ENCODE measurements at places on chromosomes 12 and 14.

DNA sequence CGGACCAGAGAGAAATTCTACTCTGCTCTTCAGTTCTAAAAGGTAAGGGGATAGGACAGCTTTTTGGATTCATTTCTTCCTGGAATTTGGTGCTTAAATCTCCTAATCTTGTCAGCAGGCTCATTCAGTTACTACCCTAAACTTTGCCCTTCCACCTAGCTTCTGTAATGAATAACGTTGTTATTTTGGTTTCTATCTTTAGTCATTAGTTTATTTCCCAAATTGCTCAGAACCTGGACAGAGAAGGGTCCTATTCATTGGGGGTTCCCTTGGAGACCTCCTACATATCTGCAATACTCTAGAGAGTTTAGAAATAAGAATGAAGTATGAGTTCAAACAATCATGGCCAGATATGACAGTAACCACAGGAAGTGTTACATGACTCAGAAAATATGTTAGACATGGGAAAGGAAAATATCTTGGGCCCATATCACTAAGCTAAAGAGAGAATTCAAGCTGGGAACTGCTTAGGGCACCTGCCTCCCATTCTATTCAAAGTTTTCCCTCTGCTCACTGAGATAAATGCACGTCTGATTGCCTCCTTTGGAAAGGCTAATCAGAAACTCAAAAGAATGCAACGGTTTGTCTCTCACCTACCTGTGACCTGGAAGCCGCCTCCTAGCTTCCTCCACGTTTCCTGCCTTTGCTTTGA is 87.9 kb downstream of the GAS2L3 start:
- DNase-seq, result no peak

DNA sequence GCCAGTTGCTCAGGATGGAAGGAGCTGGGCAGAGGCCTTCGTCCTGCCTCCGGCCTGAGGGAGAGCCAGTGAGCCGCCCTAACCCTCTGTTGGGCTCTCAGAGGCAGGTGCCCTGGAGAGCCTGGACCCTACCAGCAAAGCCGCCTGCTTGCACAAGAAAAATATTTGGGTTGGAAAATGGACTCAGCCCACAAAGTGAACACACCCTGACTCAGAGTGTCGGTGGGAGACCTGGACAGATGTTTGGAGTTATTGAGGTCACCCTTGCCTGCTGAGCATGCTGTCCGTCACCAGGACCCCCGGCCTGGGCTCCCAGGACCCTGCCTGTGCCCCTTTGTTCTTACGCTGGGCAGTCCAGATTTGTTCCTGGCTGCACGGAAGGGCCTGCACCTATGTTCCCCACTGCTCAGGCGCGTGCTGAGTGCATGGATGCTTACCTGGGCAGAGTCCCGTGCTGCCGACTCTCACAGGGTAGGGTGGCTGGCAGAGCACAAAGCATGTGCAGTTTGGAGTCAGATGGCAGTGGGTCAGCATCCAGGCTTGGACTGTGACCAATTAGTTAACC is 22.4 kb downstream of the FAM181A start:
- no peak for DNase-seq

GRCh38 chr14:105247715-105248367 is 492 bp upstream of the BTBD6 start:
- no peak for DNase-seq

- no peak for DNase-seq
Observed at GRCh38 chr14:74349757-74350156, 1.5 kb downstream of the VRTN start.

DNA sequence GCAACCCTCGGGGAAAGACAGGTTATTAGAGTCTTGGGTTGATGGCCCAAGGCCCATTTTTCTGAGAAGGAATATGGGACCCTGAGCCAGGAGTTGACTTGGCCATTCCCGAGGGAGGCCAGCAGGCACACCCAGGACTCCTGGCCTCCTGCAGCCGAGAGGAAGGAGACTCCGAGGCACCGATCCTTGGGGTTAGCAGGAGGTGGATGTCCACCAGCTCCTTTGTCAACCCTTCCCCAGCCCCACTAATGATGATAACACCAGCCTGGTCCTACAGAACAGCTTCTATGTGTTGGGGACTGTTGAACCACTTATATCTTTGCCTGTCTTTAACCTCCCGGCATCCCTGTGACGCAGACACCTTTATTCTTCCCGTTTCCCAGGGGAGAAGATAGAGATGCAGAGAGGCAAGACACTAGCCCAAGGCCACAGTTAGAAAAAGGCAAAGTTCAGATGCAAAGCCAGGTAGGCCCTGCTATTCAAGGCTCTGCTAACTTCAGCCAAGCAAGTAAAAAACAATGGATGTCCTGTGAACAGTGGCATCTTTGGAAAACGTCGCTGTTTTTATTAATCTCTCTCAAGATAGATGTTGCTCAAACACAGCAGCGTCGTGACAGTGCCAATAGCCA is 767.3 kb upstream of the TBX3 start:
- DNase-seq, result no peak

GRCh38 chr12:120224304-120225199 is 23.6 kb upstream of the RPLP0 start:
- DNase-seq, result no peak

DNA sequence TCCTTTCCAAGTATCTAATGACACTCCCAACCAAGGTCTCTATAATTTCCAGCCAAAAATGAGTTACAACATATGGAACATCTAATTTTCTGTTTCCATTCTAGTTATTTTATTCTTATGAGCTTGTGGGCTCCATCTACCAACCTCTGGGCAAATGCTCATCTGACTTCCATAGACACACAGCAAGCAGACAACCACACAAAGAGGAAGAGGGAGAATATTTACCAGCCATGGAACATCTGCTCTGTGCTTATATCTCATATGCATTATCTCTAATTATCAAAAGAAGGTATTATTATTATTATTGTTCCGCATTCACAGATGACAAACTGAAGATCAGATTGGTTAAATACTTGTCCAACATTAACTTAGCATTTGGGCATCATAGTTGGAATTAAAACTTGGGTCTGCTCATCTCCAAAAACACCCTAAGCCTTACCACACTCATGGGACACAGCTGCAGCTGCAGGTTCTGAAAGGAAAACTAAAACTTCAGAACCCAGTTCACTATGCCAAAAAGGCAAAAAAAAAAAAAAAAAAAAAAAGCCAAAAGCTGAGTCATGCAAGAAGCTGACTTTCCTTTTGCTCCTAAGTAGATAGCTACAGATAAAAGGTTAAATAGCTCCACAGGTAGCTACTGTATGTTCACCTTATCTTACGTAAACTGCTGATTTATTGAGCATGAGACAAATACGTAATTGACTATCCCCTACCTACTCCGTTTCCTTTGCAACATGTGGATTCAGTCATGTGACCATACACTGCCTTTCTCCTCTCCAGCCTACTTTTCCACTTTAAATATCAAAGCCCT is 23.6 kb upstream of the TCL1B start:
- DNase-seq, result no peak

DNA sequence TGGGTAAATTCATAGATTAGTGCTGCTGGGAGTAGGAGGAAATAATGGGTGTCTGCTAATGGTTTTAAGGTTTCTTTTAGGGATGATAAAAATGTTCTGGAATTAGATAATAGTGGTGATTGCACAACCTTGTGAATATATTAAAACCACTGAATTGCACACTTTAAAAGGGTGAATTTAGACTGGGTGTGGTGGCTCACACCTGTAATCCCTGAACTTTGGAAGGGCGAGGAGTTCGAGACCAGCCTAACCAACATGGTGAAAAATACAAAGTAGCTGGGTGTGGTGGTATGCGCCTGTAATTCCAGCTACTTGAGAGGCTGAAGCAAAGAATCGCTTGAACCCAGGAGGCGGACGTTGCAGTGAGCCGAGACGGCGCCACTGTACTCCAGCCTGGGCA is 1.3 kb downstream of the RAD52 start:
- no peak for DNase-seq

- no peak for DNase-seq
Observed at GRCh38 chr12:6469092-6469491, 1.4 kb downstream of the VAMP1 start.

DNA sequence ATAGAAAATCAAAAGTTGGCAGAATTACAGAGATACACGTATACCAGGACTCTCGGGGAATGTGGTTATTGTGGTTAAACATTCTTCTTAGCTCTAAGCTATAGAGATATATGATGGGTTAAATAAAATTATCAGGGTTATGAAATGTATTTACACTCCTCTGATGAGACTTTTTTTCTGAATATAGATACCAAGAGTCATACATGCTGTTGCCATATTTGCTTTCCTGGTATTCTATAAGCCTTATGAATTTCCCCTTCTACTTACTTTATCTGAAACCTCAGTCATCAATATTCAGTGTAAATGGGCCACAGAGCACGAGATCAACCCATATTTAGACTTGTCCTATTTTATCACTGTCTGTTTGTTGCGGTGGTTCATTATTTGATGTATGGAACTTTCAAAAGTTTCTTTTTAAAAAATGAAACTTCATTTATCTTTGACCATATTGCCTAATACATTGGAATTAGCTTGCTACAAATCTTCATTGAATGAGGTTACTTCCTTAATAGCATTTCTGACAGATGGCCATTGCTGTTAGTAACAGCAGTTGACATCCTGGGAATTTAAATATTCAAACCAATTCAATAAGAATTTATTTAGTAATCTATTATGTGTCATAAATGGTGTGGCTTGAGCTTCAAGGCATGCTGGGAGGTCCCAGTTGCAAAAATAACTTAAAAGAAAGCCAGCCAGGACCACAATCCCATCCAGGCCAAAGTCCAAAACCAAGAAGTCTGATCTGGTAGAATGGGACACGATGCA is 393.5 kb downstream of the PCNX1 start:
- no peak for DNase-seq

GRCh38 chr12:11581179-11581755 is 68.2 kb upstream of the ETV6 start:
- peak; percentile 50 for DNase-seq

GRCh38 chr12:14169281-14169680 is 187.9 kb upstream of the GRIN2B start:
- no peak for DNase-seq

DNA sequence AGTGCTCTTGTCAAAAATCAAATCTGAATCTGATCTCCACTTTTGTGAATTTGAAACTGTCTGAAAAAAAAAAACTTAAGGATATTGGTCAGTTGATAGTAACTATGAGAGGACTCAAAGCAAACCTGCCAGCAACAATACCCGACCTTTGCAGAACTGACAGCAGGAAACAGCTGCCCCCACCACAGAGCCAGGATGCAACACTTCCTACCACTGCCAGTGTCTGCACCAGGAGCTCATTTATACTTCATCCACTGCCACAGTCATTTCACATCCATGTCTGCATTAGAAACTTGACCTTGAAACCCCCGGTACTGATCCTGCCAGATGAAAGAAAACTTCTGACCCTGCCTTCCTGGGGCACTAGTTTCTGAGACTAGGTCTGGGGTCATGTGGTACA is 27.4 kb upstream of the RXYLT1 start:
- DNase-seq, result no peak

GRCh38 chr12:124188561-124189405 is 106.1 kb upstream of the RFLNA start:
- DNase-seq, result no peak

DNA sequence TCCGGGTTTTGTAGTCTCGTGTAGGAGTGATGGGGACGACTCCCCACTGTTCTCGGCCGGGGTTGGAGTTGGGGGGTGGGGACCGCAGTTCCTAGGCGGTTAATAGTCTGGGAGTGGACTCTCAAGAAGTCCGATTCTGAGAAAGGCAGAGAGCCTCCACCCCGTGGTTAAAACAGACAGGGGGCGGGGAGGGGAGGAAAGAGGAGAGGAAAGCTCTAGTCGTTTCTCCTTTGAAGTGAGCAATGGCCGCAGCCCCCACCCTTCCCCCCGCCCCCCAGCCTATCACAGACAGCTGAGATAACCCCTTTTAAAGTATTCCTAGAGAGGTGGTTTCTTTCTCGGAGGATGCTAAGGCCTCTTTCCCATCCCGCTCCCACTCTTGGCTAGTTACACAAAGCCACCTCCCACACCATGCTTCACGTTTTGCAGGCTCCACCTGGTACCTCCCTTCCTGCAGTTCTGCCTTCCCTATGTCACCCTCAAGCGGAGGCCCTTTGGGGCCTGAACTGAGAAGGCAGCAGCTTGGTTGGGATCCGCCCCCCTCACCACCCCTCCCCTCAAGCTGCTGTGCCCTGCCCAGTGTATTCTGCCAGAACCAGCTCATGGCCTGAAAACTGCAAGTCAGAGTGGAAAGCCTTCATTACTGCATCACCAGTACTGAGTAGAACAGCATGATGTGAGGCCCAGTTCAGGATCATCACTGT is 853 bp downstream of the USP5 start:
- DNase-seq, result no peak

DNA sequence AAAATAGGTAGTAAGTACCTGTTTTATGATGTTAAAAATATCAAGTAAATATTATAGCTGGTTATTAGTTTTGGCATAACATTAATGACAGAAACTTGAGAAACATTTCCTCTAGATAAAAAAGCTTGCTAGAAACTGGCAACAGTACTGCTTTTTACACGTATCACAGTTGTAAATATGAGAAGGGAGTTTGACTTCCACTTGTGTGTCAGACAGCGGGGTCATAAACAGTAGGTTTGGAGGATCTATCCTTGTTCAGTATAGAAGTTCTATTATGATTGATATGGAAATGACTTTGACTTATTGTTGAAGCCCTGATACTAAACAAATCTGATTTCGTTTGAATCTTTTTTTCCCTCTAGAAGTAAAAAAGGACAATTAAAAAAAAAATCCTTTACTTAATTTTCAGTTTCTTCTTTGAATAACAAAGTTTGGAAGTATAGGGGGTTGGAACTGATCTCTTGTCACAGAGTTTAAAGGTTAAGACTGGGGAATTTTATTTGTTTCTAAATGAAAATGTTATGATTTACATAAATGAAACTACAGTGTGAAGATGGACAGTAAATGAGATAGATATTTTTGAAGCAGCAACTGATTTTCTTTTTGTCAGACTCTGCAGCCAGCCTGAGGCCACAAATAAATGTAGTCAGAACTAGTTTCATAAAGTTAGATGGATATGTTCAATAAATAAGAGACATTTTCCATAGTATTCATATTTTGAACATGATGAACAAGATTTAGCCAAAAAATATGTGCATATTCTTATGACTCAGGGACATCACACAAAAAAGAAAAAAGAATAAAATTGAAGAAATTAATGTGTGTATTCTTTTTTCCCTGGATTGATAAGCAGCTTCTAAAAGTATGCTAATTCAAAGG is 50.1 kb downstream of the WNK1 start:
- no peak for DNase-seq

DNA sequence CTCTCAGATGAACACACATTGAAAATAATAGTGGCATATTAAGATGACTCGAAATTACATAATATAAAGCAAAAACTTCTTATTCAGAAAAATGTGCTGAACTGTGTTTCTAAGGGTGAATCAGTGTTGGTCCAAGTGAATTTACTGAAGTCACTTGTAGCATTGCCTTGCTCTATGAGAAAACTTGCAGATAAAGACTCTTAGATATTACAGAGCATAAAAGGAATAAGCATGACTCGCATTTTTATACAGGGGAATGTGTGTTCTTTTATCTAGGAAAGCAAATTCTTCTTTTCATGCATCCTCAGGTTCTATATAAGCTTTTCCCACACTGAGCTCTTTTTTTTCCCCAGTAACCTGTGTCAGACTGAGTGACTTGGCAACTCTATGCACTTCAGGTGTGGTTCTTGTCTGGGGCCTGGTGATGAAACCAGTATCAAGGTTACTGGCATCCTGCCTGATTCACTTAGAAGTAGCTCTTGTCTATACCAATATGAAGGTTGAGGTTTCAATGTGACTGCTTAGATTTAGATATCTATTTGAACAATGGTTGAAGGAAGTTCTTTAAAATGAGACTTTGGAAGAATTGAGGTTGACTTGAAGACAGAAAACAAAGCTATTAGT is 76.1 kb downstream of the OTOGL start:
- DNase-seq, result no peak

GRCh38 chr12:52582971-52583456 is 9.4 kb upstream of the KRT74 start:
- DNase-seq, result peak; percentile 42

- DNase-seq, result no peak
Observed at GRCh38 chr14:99522025-99522401, 40.8 kb downstream of the CCNK start.
